Stimulated activated CD8-positive, alpha-beta memory T cell treated with anti-CD3 and anti-CD28 coated beads, Interleukin-4, amount 100 ng/mL, for 4 hours (primary cell): ENCODE measurements at places on chromosomes 5 and 9.

DNA sequence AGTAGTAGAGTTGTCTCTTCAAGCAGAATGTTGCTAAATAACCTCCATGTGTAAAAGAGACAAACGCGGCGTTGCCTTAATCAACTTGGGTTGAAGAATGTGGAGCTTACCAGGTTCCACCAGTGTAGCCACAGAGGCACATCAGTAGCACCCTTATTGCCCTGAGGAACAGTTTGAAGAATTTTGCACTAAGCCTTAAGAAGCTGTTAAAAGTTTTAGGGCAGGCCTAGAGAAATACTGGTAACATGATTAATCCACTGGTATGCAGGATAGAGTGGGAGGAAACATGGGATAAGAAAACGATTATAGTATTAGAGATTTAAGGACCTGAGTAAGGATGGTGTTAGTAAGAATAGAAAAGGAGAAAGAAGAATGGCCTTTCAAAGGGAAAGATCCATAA is 100.6 kb downstream of the ZCCHC7 start:
- DNase-seq = no peak

GRCh38 chr9:84480071-84480470 is 139.5 kb upstream of the SLC28A3 start:
- no peak for DNase-seq

GRCh38 chr5:91007780-91008402 is 375.2 kb downstream of the ARRDC3 start:
- DNase-seq = no peak

GRCh38 chr5:123639244-123639643 is 127.3 kb downstream of the CSNK1G3 start:
- no peak for DNase-seq

DNA sequence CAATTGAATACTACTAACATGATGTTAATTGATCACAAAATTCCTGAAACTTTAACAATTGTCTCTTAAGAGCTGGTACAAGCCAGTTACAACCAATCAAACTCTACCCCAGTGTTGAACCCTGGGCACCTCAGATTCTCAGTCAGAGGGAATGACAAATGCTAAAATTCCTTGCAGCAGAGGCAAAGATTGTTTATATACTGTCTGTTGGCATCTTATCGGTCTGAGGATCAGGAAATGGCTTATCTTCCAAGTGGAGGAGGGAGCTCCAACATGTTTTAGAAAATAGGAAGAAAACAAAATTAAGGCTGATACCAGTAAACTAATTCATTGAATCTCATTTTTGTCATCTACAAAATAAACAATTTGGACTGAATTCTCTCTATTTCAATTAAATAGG is 527.8 kb upstream of the ZNF608 start:
- DNase-seq = no peak
